ENCODE measurements at places on chromosomes 7 and 10.
A peak's percentile ranks its signal among the peaks of the same experiment; 100 is the strongest.

- peak; percentile 36 for DNase-seq
These were observed 196.2 kb upstream of the AGK start for GRCh38 chr7:141355032-141355431.

- DNase-seq: no peak
These were observed 119.8 kb downstream of the GRK5 start for GRCh38 chr10:119327096-119327745.

- no peak for DNase-seq
These were observed 42.2 kb upstream of the GRB10 start for GRCh38 chr7:50824882-50825281.

- no peak for DNase-seq
These were observed 11.8 kb downstream of the TMEM72 start for GRCh38 chr10:44922796-44923545.

- DNase-seq: no peak
These were observed 14.3 kb downstream of the EIF4EBP2 start for GRCh38 chr10:70418229-70418628.

- DNase-seq: no peak
These were observed 35.6 kb downstream of the FAM241B start for GRCh38 chr10:69665474-69666320.

- no peak for DNase-seq
These were observed 183.5 kb upstream of the HABP2 start for GRCh38 chr10:113369365-113369694.

All from NCI-H69 (cell line).